ENCODE measurements at places on chromosomes 2 and 18. TPM values are rescaled to one million over a fixed set of nuclear protein-coding genes. Genes with fewer than 3 reads are reported as not detected.

Gene HOXD1
- total RNA-seq, result not detected

Gene HOXD9
- not detected for total RNA-seq

Gene SERPINB13
- not detected for total RNA-seq

Gene ERICH2
- not detected for total RNA-seq

Gene NMUR1
- 0.23 TPM for total RNA-seq

Gene C2orf92
- 0.75 TPM for total RNA-seq

Gene DLGAP1
- total RNA-seq, result 2.9 TPM

Gene INPP5D
- total RNA-seq, result 0.83 TPM

Gene AP1S3
- total RNA-seq, result 9.6 TPM

Gene CARF
- 3.2 TPM for total RNA-seq

Gene FBXO15
- total RNA-seq, result 0.23 TPM

Gene DGKD
- 11.8 TPM for total RNA-seq

Gene TSPYL6
- not detected for total RNA-seq

Gene MBOAT2
- total RNA-seq, result 39.8 TPM

Gene ASXL3
- total RNA-seq, result 1.8 TPM

Gene TPO
- not detected for total RNA-seq

Gene NR4A2
- total RNA-seq, result not detected

Gene SPATA3
- total RNA-seq, result not detected

Gene SMAD4
- total RNA-seq, result 62.1 TPM

Gene TMEM200C
- 0.83 TPM for total RNA-seq

Gene LIMS4
- total RNA-seq, result 1.4 TPM

Gene AOX1
- 3.2 TPM for total RNA-seq

Gene DNAJC5G
- not detected for total RNA-seq

Gene KATNAL2
- total RNA-seq, result 4.6 TPM

Gene FAM237A
- not detected for total RNA-seq

Gene TMEM178A
- 3.5 TPM for total RNA-seq

Gene LINC00305
- not detected for total RNA-seq

Gene TXNDC2
- total RNA-seq, result not detected

Gene RNU2-63P
- not detected for total RNA-seq

Gene CD8A
- total RNA-seq, result not detected

Gene COLEC11
- 1.1 TPM for total RNA-seq

Gene FAM228A
- 2.3 TPM for total RNA-seq

Gene ANTXR1
- 90.3 TPM for total RNA-seq

Gene CYTIP
- total RNA-seq, result 0.23 TPM

Gene ABCG8
- not detected for total RNA-seq

Gene SLC4A5
- total RNA-seq, result not detected

Gene KLHL29
- 2.5 TPM for total RNA-seq

Gene LRRTM1
- total RNA-seq, result not detected

Gene PAX8
- total RNA-seq, result not detected

Gene SIX3
- total RNA-seq, result not detected

Gene RAX
- not detected for total RNA-seq

Gene MC5R
- total RNA-seq, result not detected

Gene SLC16A14
- 3.2 TPM for total RNA-seq

Measured in smooth muscle cell of the coronary artery (primary cell).